T-helper 17 cell (primary cell): ENCODE measurements at places on chromosomes 6 and 20. TPM values are rescaled to one million over a fixed set of nuclear protein-coding genes. Genes with fewer than 3 reads are reported as not detected.

Gene NFYA
- 31.8 TPM for total RNA-seq

Gene DLK2
- 0.25 TPM for total RNA-seq

Gene WDR27
- 25.7 TPM for total RNA-seq

Gene HCRTR2
- total RNA-seq: not detected

Gene EYS
- total RNA-seq: not detected

Gene IMPG1
- not detected for total RNA-seq

Gene RAMACL
- total RNA-seq: 0.82 TPM

GRCh38 chr20:59411170-59411569 lies 110.8 kb downstream of the EDN3 start:
- H3K27ac ChIP-seq: no peak overlapping the region
- no peak overlapping the region for H3K4me3 ChIP-seq
- DNase-seq: no peak
- peaks cover 2% of the 10 kb centered on the region for H3K4me1 ChIP-seq
- peaks cover 28% of the 10 kb centered on the region for H3K27me3 ChIP-seq
- peaks cover 2% of the 10 kb centered on the region for H3K36me3 ChIP-seq

- peak overlapping the region; percentile 39 for H3K4me3 ChIP-seq
- H3K27ac ChIP-seq: peak overlapping the region; percentile 100
- no peaks in the 10 kb centered on the region for H3K27me3 ChIP-seq
Measured at GRCh38 chr6:142848156-142848555, 96.8 kb downstream of the HIVEP2 start.

DNA sequence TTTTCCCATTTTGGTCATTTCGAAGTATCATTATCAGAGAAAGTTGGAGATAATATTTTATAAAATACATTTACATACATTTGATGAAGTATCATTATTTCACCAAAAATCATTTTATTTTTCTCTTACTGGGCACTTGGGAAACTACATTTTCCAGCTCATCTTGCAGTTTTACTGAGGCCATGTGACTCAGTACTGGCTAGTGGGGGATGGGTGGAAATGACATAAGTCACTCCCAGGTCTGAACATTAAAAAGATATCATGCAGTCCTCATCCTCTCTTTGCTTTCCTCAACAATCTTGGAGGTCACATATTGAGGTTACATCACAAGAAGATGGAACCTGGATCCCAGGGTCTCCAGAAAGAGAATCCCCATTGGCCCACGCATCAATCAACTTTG lies 84.1 kb downstream of the CD24 start:
- no peak overlapping the region for H3K27ac ChIP-seq
- no peak overlapping the region for H3K4me3 ChIP-seq
- peaks cover 60% of the 10 kb centered on the region for H3K27me3 ChIP-seq

- H3K36me3 ChIP-seq: peaks cover 10% of the 10 kb centered on the region
- H3K27ac ChIP-seq: peak overlapping the region; percentile 98
- H3K4me1 ChIP-seq: peaks cover 62% of the 10 kb centered on the region
- no peaks in the 10 kb centered on the region for H3K27me3 ChIP-seq
Measured at GRCh38 chr6:154243793-154244750, 112.5 kb downstream of the IPCEF1 start.

DNA sequence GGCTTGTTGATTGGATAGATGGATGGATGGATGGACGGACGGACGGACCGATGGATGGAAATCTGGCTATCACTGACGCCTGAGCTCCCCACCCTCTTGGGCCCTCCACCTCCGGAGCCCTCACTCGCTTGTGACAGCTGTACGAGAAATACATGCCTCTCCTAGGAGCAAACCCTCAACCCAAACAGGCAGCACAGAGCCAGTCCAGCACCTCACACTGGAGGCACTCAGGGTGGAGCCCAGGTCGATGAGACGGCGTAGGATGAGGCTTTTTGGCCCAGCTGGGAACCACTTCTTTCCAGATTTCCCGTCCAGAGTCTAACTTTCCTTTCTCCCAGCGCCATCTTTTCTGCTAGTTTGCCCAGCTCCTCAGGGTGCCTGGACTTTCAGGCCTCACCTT lies 2.7 kb upstream of the LY6G5C start:
- H3K27me3 ChIP-seq: no peaks in the 10 kb centered on the region
- H3K4me1 ChIP-seq: peaks cover 26% of the 10 kb centered on the region
- no peak overlapping the region for H3K4me3 ChIP-seq

DNA sequence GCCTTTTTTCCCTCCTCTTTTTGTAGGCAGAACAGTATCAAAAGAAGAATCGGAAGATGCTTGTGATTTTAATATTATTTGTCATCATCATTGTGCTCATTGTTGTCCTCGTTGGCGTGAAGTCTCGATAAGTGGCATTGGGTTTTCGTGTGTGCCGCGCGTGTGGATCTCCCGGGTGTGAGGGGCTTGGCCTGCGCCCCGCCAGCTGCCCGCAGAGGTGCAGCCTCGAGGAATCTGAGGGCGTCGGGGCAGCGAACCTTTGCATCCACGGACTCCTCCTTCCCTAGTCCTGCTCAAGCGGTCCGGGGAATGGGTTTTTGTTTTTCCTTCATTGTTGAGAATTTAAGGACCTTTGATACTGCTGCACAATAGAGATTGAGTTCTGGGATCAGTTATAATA lies 16.4 kb upstream of the NPEPL1 start:
- no peak for DNase-seq
- no peaks in the 10 kb centered on the region for H3K27me3 ChIP-seq
- peaks cover 2% of the 10 kb centered on the region for H3K4me1 ChIP-seq

GRCh38 chr20:40314278-40314677 lies 374.8 kb downstream of the MAFB start:
- no peak overlapping the region for H3K27ac ChIP-seq
- no peak overlapping the region for H3K4me3 ChIP-seq
- H3K36me3 ChIP-seq: no peaks in the 10 kb centered on the region

- H3K36me3 ChIP-seq: no peaks in the 10 kb centered on the region
- DNase-seq: no peak
- no peak overlapping the region for H3K27ac ChIP-seq
- no peak overlapping the region for H3K4me3 ChIP-seq
Measured at GRCh38 chr6:87754828-87755227, 52.8 kb upstream of the AKIRIN2 start.

- no peaks in the 10 kb centered on the region for H3K36me3 ChIP-seq
- H3K4me1 ChIP-seq: peaks cover 2% of the 10 kb centered on the region
- no peak overlapping the region for H3K27ac ChIP-seq
- DNase-seq: no peak
- peaks cover 30% of the 10 kb centered on the region for H3K27me3 ChIP-seq
Measured at GRCh38 chr6:131958095-131958494, 6.9 kb upstream of the CCN2 start.

GRCh38 chr6:85124472-85125354 lies 325.2 kb upstream of the NT5E start:
- no peak overlapping the region for H3K4me3 ChIP-seq
- H3K36me3 ChIP-seq: no peaks in the 10 kb centered on the region
- no peaks in the 10 kb centered on the region for H3K27me3 ChIP-seq
- no peaks in the 10 kb centered on the region for H3K4me1 ChIP-seq

DNA sequence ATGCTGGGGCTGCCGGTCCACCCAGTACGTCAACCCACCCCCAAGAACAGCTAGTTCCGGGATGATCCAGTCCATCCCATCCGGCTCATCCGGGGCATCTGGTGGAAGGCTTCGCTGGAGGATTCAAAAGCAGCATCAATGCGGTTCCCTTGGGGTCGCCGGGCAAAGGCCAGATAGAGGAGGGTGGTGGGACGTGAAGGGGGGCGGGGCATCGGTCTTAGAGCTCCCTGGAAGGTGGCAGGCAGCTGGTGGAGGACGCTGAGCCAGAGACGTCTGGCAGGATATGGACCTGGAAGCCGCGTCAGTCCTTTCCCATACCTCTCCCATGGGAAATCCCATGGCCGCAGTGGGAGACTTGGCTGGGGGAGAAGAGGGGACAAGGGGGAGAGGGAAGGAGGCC lies 1500.8 kb upstream of the DEFB115 start:
- H3K4me1 ChIP-seq: peaks cover 5% of the 10 kb centered on the region
- no peaks in the 10 kb centered on the region for H3K27me3 ChIP-seq
- H3K27ac ChIP-seq: no peak overlapping the region
- no peak overlapping the region for H3K4me3 ChIP-seq
- H3K36me3 ChIP-seq: peaks cover 5% of the 10 kb centered on the region

- peaks cover 2% of the 10 kb centered on the region for H3K36me3 ChIP-seq
- peaks cover 42% of the 10 kb centered on the region for H3K4me1 ChIP-seq
- peak overlapping the region; percentile 69 for H3K4me3 ChIP-seq
- peak overlapping the region; percentile 97 for H3K27ac ChIP-seq
Measured at GRCh38 chr6:18261877-18262276, 2.5 kb downstream of the DEK start.

- peaks cover 2% of the 10 kb centered on the region for H3K4me1 ChIP-seq
- no peak overlapping the region for H3K27ac ChIP-seq
- H3K36me3 ChIP-seq: no peaks in the 10 kb centered on the region
- no peak for DNase-seq
- H3K27me3 ChIP-seq: peaks cover 25% of the 10 kb centered on the region
Measured at GRCh38 chr6:40855168-40855880, 183.7 kb downstream of the UNC5CL start.

DNA sequence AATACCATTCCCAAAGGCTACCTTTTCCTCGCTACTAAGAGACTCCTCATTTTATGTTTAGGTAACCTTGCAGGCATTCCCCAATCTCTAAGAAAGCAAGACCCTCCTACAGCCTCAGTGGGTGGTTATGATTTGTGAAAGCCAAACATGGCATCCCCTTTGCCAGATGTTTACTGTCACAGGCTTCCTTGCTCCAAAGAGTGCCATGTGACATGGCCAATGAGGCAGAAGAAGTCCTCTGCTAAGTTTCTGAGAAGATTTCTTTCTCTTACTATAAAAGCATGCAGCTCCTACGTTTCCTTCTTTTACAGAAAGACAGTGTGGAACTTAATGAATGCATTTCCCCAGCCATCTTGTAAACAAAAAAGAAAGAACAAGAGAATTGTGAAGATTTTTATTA lies 688.2 kb downstream of the TBC1D32 start:
- no peaks in the 10 kb centered on the region for H3K36me3 ChIP-seq
- no peaks in the 10 kb centered on the region for H3K27me3 ChIP-seq
- H3K4me3 ChIP-seq: no peak overlapping the region
- DNase-seq: no peak
- no peak overlapping the region for H3K27ac ChIP-seq

GRCh38 chr6:135428078-135428477 lies 69.5 kb downstream of the AHI1 start:
- no peaks in the 10 kb centered on the region for H3K4me1 ChIP-seq
- no peaks in the 10 kb centered on the region for H3K27me3 ChIP-seq
- H3K36me3 ChIP-seq: peaks cover 2% of the 10 kb centered on the region
- no peak overlapping the region for H3K27ac ChIP-seq
- H3K4me3 ChIP-seq: no peak overlapping the region
- DNase-seq: no peak
